Activated T-cell treated with anti-CD3 and anti-CD28 coated beads for 1 hour (primary cell): ENCODE measurements at places on chromosomes 5 and 9.

- DNase-seq, result no peak
Observed at GRCh38 chr5:103298117-103298516, 39.6 kb downstream of the MACIR start.

- no peak for DNase-seq
Observed at GRCh38 chr5:57594436-57594835, 111.8 kb upstream of the ACTBL2 start.

DNA sequence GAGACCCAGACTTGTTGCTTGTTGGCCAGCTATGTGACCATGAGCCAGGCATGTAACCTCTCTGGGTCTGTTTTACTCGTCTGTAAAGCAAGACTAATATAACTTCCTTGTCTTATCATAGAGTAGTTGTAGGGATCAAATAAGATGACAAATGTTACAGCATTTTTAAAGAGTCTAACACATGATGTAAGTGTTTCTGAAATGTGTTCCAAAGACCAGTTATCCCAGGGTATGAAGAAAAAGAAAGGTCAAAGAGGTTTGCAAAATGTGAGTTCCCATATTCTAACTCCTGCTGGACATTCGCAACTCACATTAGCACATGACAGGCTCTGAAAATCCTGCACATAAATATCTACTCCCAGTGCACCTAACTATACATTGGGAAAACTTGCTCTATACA lies 28.5 kb upstream of the MATR3 start:
- DNase-seq, result no peak

GRCh38 chr9:122464633-122465567 lies 12.8 kb downstream of the OR1J1 start:
- peak; percentile 50 for DNase-seq

GRCh38 chr5:93302711-93303110 lies 278.3 kb downstream of the NR2F1-AS1 start:
- no peak for DNase-seq

- DNase-seq, result no peak
Observed at GRCh38 chr5:111494355-111494999, 17.9 kb downstream of the STARD4 start.

DNA sequence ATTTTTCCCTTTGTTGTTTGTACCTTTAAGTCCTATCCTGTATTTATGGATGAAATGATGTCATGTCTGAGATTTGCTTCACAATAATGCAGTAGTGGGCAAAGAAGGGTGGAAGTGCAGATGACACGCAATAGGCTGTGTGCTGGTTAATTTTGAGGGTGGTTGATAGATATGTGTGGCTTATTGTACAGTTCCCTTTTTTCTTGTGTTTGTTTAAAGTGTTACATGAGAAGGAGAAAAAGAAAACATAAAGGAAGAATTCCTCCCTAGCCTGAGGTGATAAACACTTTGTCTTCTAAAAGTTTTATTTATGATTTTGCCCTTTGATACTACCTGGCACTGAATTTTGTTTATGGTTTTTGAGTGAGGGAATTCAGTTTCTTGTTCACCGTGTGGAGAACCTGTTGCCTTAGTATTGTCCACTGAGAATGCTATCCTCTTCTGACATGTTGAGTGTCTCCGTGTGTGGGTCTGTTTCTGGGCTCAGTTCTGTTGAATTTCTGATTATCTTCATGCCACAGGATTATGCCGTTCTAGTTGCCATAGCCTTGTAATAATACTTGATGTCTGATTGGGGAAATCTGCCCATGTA lies 52.3 kb upstream of the FAM120AOS start:
- DNase-seq, result no peak

GRCh38 chr9:2859776-2860379 lies 16.0 kb upstream of the PUM3 start:
- DNase-seq, result peak; percentile 23

DNA sequence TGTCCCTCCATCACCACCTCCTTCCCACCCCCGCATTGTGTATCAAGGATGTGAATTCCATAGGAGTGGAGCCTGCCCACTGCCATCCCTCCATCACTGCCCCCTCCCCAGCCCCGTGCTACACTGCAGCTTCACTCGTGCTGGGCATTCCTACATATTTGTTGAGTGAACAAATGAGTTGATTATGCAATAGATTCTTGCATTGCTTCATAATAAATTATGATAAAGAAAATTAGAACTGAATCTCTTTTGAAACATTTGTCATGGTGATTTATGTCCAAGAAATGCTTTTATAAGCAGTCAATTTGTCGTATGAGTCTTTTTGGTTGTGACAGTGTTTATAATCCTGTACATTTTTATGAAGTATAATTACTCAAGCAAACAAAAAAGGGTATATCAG lies 83.2 kb downstream of the IRX1 start:
- DNase-seq, result no peak
